ENCODE measurements at places on chromosomes 5 and 9. TPM values are rescaled to one million over a fixed set of nuclear protein-coding genes. Genes with fewer than 3 reads are reported as not detected.

The CLIC3 gene
- not detected for total RNA-seq

The PCDHA9 gene
- not detected for total RNA-seq

DNA sequence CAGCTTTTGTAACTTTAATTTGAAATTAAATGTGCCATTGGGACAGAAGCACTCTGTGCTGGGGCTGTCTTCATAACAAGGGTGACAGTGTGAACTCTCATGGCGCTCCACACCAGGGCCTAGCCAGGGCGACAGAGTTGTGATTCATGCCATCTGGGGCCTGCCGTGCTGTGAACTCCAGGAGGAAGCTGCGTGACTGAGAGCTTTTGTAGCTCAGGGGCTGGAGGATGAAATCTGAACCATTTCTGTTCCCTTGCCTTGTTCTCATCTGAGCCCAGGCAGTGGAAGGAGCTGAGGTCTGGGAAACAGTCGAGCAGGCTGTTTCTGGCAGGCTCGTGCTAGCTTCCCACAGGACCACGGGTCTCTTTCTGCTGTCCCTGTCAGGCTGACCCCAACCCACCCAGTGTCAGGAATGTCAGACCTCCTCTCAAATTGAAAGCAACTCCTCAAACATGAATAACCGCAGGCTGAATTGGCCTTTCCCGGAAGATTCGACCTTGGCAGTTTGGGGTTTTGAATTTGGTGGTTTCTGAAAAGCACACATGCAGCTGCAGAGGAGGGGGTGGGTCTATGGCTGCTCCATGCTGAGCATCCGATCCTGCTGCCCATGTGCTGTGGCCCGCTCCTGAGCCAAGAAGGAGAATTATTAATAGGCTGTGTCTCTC, 69.2 kb upstream of the RPS23 start:
- DNase-seq: no peak

- no peak for DNase-seq
These were observed 42.3 kb upstream of the MATR3 start for GRCh38 chr5:139251281-139251687.

GRCh38 chr5:18761801-18762200, 1127.5 kb downstream of the TAF11L14 start:
- no peak for DNase-seq

The CCDC192 gene
- total RNA-seq: not detected

The TAS2R1 gene
- not detected for total RNA-seq

GRCh38 chr5:169286572-169287300, 14.2 kb downstream of the SLIT3 start:
- no peak for DNase-seq

GRCh38 chr9:111038331-111039230, at the start of gene LPAR1:
Gene LPAR1 (minus strand): TSS chr9:111038470. CDS start chr9:110972117, 66,353 bp downstream.
- DNase-seq: no peak

The ENG gene
- 24.1 TPM for total RNA-seq

Data from activated naive CD4-positive, alpha-beta T cell treated with anti-CD3 and anti-CD28 coated beads, Interleukin-2, amount 50 U/mL, for 72 hours (primary cell).